GM10248 (cell line): ENCODE measurements at places on chromosomes 12 and 14.

- no peak for DNase-seq
Observed at GRCh38 chr14:96851694-96852381, 54.7 kb downstream of the VRK1 start.

DNA sequence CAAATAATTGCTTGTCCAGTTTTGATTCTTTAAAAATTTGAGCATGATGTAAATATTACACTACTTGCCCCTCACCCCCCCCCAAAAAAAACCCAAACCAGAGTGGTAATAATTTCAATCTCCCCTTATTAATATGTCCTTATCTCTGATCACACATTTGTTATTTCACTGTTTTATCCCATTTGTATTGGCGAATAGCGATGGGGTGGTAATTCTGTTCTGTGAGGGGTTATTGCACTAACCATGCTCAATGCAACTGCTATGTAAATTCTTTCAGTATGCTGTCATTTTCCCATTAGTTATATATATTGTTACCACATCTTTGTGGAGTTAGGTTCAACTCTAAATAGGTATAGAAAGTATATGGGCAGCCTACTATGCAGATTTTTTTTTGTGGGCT is 1.1 kb downstream of the RIMKLB start:
- DNase-seq: no peak

GRCh38 chr12:20047901-20048300 is 320.4 kb upstream of the PDE3A start:
- no peak for DNase-seq

GRCh38 chr12:62784576-62784975 is 150.4 kb downstream of the PPM1H start:
- no peak for DNase-seq

- DNase-seq: no peak
Observed at GRCh38 chr12:116647813-116648212, 88.6 kb downstream of the MAP1LC3B2 start.

- DNase-seq: no peak
Observed at GRCh38 chr12:68479261-68479895, 131.3 kb upstream of the RAP1B start.
